ENCODE measurements at places on chromosomes 3 and 15. TPM values are rescaled to one million over a fixed set of nuclear protein-coding genes. Genes with fewer than 3 reads are reported as not detected.

DNA sequence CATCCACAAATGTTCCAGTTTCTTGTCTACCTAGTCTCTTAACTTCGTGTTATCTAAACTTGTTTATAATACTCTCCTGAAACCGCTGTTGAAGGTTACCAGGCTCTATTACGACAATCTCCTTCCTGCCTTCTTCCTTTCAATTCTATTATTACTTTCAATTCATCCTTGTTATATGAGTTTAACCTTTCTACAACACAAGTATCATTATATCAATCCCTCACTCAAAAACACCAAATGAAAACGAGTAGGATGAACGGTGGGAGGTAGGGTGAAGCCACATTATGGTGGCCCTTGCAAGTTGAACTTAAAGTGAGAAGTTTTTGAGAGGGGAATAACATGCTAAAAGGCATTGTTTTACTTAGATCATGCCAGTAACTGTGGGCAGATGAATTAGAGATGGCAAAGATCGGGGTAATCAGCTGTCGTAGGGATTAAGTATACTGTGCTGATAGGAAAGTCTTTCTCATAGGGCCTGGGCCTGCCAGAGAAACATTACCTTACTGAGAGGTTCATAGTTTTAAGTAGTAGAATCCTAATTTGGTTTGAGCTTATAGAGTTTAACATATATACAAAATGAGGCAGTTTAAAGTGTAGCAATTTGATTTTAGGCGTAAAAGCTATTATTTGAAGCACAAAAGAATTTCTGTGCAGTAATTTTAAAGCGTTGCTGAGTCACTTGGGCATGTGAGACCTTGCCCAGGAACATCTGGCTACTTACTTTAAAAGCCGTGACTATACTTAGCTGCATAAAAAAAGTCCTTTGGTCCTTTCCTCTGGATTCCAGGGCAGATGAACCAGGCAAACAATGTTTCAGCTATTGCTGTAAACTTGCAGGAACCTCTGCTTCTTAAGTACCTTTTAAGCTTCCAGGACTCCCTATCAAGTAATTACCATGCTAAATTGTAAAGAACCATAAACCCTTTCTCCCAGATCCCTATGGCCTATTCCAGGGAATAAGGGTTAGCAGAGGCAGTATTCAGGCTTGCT lies 3.3 kb upstream of the CEP97 start:
- H3K27me3 ChIP-seq: no peaks in the 10 kb centered on the region
- no peaks in the 10 kb centered on the region for H3K36me3 ChIP-seq
- DNase-seq: no peak
- H3K4me1 ChIP-seq: no peaks in the 10 kb centered on the region
- no peak overlapping the region for H3K27ac ChIP-seq

The FAM81A gene
- total RNA-seq: not detected

DNA sequence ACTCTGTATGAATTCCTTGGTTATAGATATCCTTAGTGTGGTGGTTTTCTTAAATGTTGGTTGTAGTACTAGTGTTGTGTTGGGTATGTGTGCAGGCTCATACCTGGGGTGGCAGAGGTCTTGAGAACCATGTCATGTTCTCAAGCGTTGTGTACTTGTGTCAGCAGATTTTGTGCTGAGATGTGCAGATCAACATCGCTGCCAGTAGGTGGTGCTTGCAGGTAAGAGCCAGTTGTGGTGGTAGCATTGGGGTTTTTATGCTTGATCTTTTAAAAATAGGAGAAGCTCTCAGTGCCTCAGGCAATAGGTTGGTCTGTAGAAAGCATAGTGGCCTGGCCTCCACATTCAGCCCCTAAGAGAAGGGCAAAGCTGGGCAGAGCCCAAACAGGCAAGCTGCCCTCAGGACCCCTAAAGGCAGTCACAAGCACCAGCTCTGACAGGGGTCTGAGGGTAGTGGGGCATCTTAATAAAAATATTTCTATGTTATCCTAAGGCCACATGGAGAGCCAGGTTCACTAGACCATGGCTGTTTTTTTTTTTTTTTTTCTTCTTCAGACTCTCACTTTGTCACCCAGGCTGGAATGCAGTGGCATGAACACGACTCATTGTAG lies 164.0 kb downstream of the IL20RB start:
- H3K36me3 ChIP-seq: no peaks in the 10 kb centered on the region
- H3K27me3 ChIP-seq: peaks cover 1% of the 10 kb centered on the region
- H3K27ac ChIP-seq: no peak overlapping the region

- H3K4me1 ChIP-seq: peaks cover 5% of the 10 kb centered on the region
- H3K4me3 ChIP-seq: no peak overlapping the region
- no peak for DNase-seq
- no peaks in the 10 kb centered on the region for H3K36me3 ChIP-seq
- H3K27me3 ChIP-seq: no peaks in the 10 kb centered on the region
These were observed 186.6 kb downstream of the CFAP20DC start for GRCh38 chr3:58863206-58863605.

DNA sequence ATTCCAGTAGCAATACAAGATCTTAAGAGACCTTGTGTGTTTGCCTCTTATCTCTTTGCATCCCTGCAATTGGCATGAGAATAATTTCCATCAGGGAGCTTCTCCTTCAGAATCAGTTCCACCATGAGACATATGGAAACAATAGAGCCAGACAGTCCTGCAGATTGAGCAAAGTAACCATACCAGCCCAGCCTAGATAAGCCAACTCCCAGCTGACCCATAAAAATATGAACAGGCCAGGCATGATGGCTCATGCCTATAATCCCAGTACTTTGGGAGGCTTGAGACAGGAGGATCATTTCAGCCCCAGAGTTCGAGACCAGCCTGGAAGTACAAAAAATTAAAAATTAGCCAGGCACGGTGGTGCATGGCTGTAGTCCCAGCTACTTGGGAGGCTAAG lies 12.7 kb downstream of the CNTN3 start:
- no peak overlapping the region for H3K4me3 ChIP-seq
- no peak for DNase-seq
- peaks cover 2% of the 10 kb centered on the region for H3K27me3 ChIP-seq

The LRRC2 gene
- total RNA-seq: not detected

DNA sequence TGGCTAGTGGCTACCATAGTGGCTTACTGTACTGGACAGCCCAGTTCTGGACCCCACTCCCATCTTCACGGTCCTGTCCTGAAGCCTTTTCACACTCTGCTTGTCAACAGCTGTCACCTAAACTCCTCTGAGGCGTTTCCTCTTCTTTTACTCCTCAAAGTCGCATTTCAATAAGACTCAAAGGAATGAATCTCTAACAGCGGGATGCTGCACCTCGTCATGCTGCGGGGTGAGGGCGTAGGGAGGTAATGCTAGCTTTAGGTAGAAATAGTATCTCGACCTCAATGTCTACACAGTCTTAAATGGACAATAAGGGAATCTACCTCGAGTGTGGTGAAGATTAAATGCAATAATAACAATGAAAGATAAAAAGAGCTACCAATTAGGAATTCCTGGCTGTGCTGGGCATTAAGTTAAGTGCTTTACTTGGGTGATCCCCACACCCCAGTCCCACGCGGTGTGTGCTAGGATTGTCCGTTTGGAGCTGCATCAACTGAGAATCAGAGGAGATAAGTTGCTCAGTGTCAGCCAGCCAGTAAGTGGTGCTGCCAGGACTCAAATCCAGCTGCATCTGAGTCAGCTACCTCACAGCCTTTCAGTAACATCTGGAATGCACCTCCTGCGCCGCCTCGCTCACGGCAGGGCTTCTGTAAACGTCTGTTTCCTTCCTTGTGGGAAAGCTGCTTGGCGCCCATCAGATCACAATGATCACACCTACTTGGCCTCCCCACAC lies 14.0 kb downstream of the PLA2G4D start:
- peaks cover 5% of the 10 kb centered on the region for H3K36me3 ChIP-seq
- DNase-seq: no peak
- H3K27ac ChIP-seq: no peak overlapping the region
- H3K4me1 ChIP-seq: peaks cover 2% of the 10 kb centered on the region
- no peak overlapping the region for H3K4me3 ChIP-seq

DNA sequence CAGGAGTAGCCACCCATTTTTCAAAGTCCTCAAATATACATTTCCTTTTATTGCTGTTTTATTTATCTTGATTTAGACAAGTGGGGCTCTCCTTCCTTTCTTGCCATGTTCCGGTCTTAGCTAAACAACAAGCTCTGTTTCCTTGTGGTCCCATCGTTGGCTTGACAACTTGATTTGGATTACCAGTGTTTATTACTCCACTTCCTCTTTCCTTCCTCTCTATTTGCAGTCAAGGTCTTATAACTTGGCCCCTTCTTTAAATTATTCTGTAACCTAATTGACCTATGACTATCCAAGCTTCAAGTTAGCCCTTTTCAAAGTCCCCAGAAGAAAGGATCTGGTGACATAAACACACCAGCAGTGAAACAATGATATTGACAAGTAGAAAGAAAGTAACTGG lies 130.6 kb upstream of the STT3B start:
- H3K27ac ChIP-seq: no peak overlapping the region
- no peaks in the 10 kb centered on the region for H3K27me3 ChIP-seq
- no peak overlapping the region for H3K4me3 ChIP-seq
- no peak for DNase-seq

DNA sequence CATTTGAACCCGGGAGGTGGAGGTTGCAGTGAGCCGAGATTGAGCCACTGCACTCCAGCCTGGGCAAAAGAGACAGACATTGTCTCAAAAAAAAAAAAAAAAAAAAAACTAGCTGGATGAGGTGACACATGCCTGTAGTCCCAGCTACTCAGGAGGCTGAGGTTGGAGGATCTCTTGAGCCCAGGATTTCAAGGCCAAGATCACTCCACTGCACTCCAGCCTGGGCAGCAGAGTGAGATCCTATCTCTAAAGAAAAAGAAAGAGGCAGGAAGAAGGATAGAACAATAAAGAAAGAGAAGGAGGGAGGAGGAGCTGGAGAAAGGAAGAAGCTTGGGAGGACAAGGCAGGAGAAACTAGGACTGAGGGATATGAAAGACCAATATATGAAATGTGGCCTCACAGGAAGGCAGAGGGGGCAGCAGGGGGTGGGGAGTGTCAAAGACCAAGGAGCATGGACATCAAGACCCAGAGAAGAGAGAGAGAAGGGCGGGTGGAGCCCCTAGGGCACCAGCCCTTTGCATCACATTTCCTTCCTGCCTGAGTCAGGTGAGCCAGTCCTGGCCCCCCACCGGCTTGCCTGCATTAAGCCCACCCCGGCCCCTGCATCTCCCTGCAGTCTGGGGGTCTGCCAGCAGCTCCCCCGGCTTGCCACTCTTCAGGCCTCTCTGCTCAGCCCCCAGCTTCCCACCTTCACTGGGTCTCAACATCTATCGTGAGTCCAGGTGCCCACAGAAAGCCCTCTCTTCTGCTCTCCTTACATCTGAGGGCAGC lies 11.5 kb downstream of the IGDCC3 start:
- H3K4me1 ChIP-seq: peaks cover 54% of the 10 kb centered on the region
- H3K36me3 ChIP-seq: peaks cover 4% of the 10 kb centered on the region
- H3K27me3 ChIP-seq: peaks cover 12% of the 10 kb centered on the region

The LRRC31 gene
- total RNA-seq: not detected

Measured in glutamatergic neuron (in vitro differentiated cells).